A549 treated with RU486 at 1 μM for 4 hours (cell line): ENCODE measurements at places on chromosomes 5 and 9. TPM values are rescaled to one million over a fixed set of nuclear protein-coding genes. Genes with fewer than 3 reads are reported as not detected.

ARID3C gene
- 0.07 to 0.17 TPM (median 0.13 TPM) in 3 of 5 replicates, not detected in the others for total RNA-seq

ZNF169 gene
- 1.4 to 2.4 TPM (median 1.7 TPM) in 5 replicates for total RNA-seq

CDX1 gene
- total RNA-seq, result not detected in 5 replicates

DEPDC1B gene
- total RNA-seq, result 13.0 to 18.6 TPM (median 17.4 TPM) in 5 replicates

STKLD1 gene
- 0.08 to 1.4 TPM (median 0.67 TPM) in 5 replicates for total RNA-seq

GKAP1 gene
- total RNA-seq, result 3.9 to 6.1 TPM (median 5.4 TPM) in 5 replicates

ARHGAP26 gene
- 8.0 to 11.6 TPM (median 9.2 TPM) in 5 replicates for total RNA-seq

CTSV gene
- total RNA-seq, result 10.4 to 14.9 TPM (median 12.9 TPM) in 5 replicates

EIF4E1B gene
- not detected in 5 replicates for total RNA-seq

ADGRD2 gene
- total RNA-seq, result not detected in 5 replicates

MED22 gene
- total RNA-seq, result 21.7 to 33.3 TPM (median 28.9 TPM) in 5 replicates
